SK-N-SH treated with all-trans-retinoic acid at 6 μM for 48 hours (cell line): ENCODE measurements at places on chromosomes 3 and 15.

- ATAC-seq = no peak
Observed at GRCh38 chr15:99744142-99744541, 10.9 kb upstream of the LYSMD4 start.

DNA sequence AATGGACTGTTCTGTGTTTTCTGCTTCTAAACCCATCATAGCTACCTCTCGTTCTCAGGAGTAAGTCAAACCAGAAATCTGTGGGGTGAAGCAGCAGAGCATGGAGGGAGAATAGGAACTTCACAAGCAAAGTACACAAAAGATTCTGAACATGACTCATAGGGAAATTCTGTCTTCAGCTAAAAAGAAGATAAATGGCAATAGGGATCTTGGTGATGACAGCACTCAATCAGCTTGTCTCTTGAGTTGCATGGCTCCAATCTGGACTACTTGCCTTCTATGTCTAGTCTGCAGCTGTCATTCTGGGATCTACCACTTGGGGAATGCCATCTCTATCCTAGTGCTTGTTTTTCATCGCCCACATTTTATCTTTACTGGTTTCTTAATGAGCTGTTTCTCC lies 13.5 kb upstream of the GRAMD1C start:
- peak; percentile 56; the same call in 1 of the 3 replicates for ATAC-seq

DNA sequence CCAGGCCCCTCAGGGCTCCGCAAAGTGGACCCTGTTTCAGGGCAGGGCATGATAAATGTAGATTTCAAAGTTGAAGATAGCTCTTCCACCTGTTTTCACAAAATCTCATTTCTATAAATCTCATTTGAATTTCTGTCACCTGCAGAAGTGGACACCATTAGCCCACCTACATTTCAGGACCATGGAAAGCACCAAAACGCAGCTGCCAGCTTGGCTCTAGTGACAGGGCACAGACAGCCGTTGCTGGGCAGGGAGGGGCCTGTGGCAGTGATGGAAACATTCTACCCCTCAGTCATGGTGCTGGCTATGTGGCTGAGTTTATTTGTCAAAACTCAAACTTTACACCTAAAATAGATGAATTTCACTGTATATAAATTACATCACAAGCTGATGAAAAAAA lies 40.4 kb downstream of the PRR23E start:
- peak; percentile 67 for ATAC-seq

DNA sequence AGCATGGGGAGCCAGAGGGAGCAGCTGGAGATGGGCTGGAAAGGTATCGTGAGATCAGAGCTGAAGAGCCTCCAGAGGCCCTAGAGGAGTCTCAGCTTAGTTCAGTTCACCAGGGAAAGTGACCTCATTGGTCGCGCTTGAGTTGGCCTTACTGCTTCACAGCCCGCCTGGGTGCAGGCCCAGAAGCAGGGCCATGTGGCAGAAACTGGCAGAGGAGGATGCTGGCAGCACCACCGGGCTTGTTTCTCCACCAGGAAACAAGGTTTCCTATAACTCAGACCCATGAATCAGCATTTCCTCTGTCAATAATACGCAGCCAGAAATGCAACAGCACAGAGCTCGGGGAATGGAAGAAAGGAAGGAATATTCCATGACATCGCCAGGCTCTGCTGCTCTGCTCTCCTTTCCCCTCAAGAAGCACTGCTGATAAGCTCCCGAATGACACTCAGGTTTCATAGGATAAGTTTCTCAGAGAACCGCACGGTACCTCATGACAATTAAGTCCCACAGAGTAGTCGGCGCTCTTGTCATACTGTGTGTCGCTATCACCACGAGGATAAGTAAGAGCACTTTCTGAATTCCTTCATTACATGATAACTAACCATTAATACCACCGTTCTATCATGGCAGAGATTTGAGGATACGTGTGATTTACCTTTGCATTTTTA lies 147.1 kb upstream of the LPP start:
- ATAC-seq = peak; percentile 50

GRCh38 chr3:64291956-64292355 lies 66.7 kb upstream of the PRICKLE2 start:
- ATAC-seq = no peak

DNA sequence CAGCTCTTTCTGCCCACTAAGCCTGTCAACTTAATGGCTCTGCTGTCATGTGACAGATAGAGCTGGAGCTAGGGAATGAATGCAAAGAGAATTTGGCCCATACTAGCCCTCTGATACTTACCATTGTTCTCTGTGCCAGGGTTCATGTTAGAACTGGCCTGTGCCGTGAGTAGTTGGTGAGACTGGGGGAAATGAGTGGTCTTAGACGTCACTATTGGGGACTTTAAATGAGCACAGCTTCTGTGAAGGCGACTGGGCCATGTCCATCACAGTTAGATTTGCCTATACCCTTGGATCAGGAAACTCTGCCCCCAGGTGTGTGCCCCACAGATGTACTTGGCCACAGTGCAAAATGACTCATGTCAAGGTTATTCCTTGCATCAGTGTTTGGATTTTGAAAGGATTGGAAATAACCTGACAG lies 124.9 kb downstream of the PTPRG start:
- peak; percentile 25; the same call in 1 of the 3 replicates for ATAC-seq

DNA sequence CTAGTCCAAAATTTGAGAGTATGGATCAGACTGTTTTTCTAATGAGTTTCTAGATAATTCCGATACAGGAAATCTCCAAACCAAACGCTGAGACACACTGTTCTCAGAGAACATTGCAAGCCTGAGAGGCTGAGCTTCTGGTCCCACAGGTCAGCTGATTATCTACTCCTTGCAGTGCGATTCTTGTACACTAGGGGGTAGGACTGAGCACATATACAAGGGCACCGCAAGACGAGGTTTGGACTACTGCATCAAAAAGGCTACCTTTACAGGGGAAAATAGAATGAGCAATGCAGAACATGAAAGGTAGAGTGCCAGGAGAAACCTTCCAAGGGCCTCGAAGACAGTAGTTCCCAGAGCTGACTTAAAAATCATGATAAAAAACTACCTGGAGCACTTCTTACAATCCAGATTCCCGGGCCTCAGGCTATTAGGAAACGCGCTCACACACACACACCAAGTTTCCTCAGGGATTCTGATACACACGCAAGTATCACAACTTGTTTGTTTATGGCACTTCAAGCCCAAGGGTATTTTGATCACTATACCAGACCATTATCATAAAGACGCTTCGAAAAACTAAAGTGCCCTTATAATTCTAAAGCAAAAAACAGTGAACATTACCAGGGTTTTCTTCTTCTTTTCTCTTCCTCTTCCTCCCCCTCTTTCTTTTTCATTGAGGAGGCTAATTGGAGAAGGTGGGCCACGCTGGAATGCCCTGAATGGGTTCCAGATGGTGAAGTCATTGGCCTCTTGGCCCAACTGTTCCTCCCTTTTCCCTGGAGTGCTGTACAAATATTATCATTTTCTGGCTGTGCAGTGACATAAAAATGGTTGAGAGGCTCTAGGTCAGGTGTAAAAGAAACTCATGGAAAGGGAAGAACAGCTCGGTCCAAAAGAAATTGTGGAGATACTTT lies 61.8 kb downstream of the SLC12A8 start:
- ATAC-seq = peak; percentile 76

DNA sequence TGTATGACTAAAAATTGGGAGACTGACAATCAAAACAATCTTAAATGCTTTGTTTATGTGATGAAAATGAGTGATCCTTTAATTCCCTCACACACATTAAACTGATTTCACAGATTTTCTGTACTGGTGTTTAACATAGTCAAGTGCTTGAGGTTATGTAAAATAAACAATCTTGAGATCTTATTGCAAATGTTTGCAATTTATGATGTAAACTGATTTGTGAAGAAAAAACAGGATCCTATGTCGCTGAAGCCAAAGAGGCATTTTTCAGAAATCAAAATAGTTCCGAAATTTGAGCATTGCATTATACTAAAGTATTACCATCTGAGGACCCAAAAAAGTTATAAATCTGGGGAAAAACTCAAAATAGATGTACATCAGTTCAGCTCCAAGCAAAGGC lies 12.7 kb downstream of the SHOX2 start:
- ATAC-seq = no peak

- ATAC-seq = peak; percentile 88
Observed at GRCh38 chr15:89912674-89913396, at the start of gene ARPIN. ARPIN (minus strand) TSS chr15:89912952; CDS start chr15:89912835, 117 bp downstream.

DNA sequence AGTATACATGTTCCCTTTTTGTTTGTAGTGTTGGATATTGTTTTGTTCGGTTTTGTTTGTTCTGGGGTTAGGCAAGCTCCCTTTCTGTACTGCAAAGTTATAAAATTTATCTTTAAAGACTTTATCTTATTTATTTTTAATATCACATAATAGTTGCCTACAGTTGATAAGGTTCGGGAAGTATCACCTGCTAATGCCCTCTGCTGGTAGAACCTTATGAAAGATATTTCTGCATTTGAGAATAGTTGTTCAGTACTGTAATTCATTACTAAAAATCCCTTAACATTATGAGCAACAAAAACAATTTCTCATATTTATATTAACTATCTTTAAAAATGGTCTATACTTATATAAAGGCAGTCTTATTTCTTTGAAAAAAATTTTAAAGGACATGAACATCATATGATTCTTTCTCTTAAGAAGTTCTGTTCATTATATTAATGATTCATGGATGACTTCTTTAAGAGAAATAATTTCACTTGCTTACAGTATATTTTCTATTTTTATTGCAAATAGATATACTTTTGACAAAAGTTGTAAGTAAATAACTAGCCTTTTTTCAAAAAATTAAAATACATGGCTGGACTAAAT lies 1126.8 kb downstream of the SI start:
- ATAC-seq = no peak

- ATAC-seq = no peak
Observed at GRCh38 chr3:126676919-126677705, 22.2 kb upstream of the TXNRD3 start.

- ATAC-seq = no peak
Observed at GRCh38 chr3:178223876-178224275, 312.4 kb upstream of the KCNMB2 start.

- ATAC-seq = no peak
Observed at GRCh38 chr3:22098021-22098420, 347.0 kb upstream of the ZNF385D start.

GRCh38 chr3:194082743-194083636 lies 53.0 kb upstream of the HES1 start:
- no peak; the same call in 1 of the 3 replicates for ATAC-seq

GRCh38 chr3:87541723-87542122 lies 265.3 kb upstream of the POU1F1 start:
- no peak for ATAC-seq

DNA sequence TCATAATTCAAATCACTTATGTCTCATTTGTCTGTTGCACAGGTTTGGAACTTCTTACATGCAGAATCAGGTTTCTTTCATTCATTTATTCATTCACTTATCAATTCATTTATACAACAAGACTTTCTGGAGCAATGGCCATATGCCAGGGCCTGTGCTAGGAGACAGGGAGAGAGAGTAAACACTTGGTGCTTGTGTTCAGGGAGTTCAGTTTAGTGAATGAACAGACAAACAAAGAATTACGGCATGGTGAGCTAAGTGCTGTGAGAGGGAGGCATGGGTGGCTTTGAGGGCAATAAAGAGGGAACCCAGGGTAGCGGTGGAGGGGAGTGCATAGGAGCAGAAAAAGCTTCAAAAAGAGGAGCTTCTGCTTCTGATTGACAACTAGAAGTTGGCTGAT lies 8.5 kb upstream of the IREB2 start:
- ATAC-seq = no peak
